ENCODE measurements at places on chromosomes 2 and 18. TPM values are rescaled to one million over a fixed set of nuclear protein-coding genes. Genes with fewer than 3 reads are reported as not detected.

DNA sequence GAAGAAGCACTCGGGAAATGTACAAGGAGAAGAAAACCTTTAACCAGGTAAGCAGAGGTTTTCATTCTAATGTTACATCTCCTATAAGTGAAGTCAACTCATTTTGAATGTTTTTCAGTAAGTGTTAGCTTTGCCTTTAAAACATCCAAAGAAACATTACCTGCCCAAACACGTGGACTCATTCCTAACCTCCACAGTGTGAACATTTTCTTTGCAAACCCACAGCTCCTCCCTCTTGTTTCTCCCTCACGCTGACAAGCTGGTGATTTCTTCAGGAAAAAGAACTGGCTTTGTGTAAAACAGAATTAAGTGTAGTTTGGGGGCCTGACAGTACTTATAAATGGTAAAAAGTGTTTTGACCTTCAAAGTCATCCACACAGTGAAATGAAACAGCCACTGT is 72.5 kb downstream of the MTCL1 start:
- DNase-seq: no peak

GRCh38 chr2:102101849-102102635 is 40.5 kb upstream of the IL1R1 start:
- no peak for DNase-seq

CCDC150 gene
- 2.3 TPM for total RNA-seq

DNA sequence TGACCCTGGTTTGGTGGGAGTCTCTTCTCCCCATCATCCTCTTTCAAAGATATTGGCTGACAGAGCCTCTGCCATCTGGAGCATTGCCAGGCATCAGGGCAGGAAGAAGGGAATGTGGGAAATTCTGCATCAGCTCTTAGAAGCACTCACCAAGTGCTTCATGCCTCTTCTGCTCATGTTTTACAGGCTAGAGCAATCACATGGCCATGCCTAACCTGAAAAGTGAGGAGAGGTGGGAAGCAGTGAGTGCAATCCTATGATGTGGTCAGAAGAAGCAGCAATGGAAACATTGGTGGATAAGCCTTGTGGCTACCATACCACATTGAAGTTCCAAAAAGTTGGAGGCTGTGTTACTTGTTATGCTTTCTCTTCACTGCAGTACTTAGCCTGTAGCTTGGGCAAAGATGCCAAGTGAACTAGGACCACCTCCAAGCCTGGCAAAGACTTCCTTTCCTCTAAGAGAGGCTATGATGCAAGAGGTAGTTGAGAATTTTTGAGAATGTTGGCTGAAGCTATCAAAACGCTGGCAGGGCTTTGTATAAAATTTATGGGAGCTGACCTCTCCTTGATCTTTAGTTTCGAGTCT is 64.1 kb downstream of the BCL2L11 start:
- no peak for DNase-seq

DNA sequence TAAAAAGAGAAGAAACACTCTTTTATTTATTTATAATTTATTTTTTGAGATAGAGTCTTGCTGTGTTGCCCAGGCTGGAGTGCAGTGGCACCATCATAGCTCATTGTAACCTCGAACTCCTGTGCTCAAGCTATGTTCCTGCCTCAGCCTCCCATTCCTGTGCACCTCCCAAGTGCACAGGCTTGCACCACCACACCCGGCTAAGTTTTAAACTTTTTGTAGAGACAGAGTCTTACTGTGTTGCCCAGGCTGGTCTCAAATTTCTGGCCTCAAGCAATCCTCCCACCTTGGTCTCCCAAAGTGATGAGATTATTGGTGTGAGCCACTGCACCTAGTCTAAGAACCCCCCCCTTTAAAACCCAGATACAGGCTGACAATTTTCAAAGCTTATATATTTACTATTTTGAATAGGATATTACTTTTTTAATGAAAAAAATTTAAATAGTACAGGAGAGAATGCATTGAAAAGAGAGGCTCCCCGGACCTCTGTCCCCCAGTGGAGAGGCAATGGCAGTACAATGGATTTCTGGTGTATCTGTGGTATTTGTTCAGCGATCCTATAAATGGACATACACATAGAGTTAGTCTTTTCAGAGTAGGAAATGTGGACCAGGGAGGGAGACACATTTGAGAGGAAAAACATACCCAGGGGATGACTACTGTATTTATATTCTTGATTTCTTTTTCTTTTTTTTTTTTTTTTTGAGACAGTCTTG is 48.1 kb upstream of the CNOT11 start:
- no peak for DNase-seq

GRCh38 chr2:172540421-172540820 is 15.5 kb upstream of the PDK1 start:
- DNase-seq: no peak

DNA sequence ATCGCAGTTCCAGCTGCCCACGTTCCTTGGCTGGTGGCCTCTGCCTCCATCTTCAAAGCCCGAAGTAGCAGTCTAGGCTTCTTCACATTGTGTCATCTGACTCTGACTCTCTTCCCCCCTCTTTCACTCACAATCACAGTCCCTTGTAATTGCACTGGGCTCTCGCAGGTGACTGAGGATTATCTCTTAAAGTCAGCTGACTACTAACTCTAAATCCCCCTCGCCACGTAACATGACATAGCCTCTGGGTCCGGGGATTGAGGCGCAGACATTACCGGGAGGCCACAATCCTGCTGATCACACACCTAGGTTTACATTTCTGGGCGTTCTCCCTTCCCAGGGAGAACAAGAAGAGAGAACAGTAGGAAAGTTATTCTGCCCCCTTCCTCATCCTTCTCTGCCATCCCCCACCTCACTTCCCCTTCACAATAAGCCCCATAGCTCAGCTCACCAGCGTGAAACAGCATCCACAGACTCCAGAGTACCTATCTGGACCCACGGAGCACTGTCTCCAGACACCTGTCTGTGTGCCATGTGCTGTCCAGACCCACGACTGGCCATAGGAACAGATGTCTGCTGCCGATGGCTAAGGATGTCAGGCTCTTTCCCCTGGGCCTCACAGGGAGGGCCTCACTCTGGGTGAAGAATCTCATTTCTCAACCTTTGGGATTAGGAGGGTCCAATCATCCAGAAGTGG is 64.3 kb upstream of the FZD7 start:
- peak; percentile 15 for DNase-seq

CD8B gene
- 2.5 TPM for total RNA-seq

DNA sequence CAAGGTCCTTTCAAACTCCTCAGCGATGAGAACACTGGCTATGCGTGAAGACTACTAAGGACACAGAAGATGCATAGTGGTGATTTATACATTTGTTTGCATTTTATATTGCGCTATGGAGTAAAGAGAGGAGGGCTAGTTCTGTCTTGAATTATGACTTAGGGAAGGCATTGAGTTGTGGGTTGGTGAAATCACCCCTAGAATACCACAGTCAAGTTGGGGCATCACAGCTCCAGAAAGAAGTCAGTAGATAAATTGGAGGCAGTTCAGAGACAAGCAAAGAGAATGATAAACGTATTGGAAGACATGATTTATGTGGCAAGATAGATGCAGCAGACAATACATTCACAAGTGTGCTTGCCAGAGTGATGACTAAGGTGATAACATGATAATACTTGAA is 460.4 kb downstream of the EPHA4 start:
- DNase-seq: no peak

DNA sequence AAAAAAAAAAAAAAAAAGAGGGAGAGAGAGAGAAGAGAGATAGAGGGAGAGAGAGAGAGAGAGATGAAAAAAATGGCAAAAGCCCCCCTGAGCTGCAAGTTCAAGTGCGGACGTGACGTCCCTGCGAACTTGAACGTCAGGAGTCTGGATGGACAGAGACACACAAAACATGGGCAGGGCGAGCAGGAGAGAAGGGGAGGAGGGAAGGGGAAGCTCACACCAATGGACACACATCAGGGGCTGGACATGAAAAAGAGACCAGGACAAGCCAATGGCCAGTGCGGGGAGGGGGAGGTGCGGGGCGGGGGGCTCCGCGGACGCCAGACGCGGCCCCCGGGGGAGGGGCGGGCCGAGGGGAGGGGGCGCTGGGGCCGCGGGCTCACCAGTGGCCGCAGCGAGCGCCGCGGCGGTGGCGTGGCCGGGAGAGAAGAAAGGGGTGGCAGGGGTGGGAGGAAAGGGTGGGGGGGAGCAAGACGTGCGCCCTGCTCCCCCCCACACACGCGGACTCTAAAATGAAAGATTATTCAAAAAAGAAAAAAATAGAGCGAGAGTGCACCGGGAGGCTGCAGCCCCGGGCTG is at the start of gene BCL11A:
Gene BCL11A, minus strand, starts transcription at position 160 of the 579 bp plus-strand sequence. CDS start 384 bp downstream, outside the sequence.
- peak; percentile 92 for DNase-seq

GRCh38 chr2:143953451-143954030 is 566.4 kb downstream of the ZEB2 start:
- DNase-seq: no peak

GRCh38 chr2:75047189-75047991 is 88.9 kb downstream of the POLE4 start:
- no peak for DNase-seq

GRCh38 chr18:35193316-35193715 is 47.5 kb upstream of the ZNF397 start:
- DNase-seq: no peak

DNA sequence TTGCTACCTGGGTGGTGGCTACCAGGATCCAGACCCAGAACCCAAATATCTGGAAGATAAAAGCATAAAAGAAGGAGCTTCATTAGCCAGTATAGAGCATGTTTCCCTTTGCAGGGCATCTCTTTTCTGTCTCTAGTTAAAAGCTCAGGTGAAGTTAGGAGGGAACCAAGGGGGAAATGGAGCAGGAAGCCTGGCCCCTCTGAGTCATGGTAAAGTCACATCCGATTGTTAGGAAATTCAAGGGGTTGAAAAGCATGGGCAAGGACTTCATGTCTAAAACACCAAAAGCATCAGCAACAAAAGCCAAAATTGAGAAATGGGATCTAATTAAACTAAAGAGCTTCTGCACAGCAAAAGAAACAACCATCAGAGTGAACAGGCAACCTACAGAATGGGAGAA is 126.9 kb downstream of the RPIA start:
- no peak for DNase-seq

- no peak for DNase-seq
Measured at GRCh38 chr2:241422350-241422749, 66.3 kb downstream of the FARP2 start.

- DNase-seq: peak; percentile 75
Measured at GRCh38 chr2:152099367-152100050, 665 bp upstream of the CACNB4 start.

ELAC1 gene
- total RNA-seq: 14.8 TPM

DNA sequence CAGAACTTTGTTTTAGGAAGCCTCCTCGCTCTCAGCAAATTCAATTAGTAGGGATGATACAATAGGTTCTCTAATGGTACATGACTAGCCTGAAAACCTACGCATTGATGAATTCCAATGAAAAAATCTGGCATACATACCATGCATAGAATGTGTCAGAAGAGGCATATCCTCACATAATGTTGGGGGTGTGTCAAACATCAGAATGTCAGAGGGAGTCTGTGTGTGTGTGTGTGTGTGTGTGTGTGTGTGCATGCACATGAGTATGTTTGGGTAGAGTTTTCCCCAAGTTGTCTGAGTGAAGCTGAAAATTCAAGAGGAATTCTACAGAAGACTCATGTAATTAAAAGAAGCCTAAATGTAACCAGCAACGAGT is 78.5 kb downstream of the FIGN start:
- no peak for DNase-seq

IL1RN gene
- total RNA-seq: 2.1 TPM

- DNase-seq: no peak
Measured at GRCh38 chr2:64625299-64626145, 28.2 kb downstream of the SERTAD2 start.

GPR155 gene
- 7.6 TPM for total RNA-seq

GRCh38 chr2:19031642-19032041 is 326.8 kb downstream of the OSR1 start:
- DNase-seq: no peak

DNA sequence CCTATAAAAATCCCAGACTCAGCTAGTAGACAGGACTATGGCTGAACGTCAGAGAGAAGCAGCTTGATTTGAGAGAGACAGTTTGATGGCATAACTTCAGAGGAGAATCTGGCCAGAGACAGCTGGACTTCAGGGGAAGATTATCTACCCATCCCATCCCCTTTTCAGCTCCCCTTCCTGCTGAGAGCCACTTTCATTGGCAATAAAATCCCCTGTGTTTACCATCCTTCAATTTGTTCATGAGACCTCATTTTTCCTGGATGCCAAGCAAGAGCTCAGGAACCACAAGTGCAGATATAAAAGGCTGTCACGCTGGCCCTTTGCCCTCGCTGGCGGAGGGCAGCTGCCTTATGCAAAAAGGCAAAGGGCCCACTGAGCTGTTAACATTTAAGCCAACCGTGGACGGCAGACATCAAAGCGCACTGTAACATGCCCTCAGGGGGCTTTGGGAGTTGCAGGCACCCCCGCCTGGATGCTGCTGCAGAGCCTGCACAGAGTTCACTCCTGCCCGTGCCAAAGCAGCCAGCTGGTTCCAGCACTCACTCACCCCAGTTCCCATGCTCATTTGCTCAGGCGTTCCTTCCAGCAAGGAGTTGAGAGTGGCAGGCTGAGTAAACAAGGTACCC is 164.3 kb upstream of the PGAP1 start:
- DNase-seq: peak; percentile 67

- no peak for DNase-seq
Measured at GRCh38 chr18:57904535-57904934, 101.4 kb upstream of the ATP8B1 start.

IL1B gene
- 2.9 TPM for total RNA-seq

DNA sequence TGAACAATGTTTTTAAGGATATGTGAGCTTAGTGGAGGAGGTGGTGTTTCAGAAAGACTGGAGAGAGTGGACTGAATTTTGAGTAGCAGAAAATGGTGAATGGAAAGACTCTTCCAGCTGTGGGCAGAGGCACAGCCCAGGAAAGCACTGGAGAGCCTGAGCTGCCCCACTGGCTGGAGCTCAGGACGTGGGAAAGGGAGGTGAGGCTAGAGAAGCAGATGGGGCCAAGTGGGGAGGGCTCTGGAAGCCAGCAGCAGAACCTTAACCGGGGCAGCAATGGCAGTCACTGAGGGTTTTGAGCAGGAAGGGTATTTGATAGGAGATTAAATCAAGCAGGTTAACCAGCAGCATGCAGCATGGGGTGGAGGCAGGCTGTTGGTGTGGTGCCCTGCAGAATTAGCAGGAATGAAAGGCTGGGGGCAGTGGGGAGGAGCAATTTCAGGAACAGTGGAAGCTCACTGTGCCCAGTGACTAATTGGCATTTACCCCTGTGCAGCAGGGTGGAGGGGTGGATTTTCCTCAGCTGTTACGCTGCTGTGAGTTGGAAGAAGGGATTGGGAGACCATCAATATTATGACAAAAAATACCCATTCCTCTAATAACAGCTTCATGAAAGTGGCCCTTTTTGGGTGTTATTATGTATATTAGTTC is 136.2 kb downstream of the CERS6 start:
- DNase-seq: no peak

DNA sequence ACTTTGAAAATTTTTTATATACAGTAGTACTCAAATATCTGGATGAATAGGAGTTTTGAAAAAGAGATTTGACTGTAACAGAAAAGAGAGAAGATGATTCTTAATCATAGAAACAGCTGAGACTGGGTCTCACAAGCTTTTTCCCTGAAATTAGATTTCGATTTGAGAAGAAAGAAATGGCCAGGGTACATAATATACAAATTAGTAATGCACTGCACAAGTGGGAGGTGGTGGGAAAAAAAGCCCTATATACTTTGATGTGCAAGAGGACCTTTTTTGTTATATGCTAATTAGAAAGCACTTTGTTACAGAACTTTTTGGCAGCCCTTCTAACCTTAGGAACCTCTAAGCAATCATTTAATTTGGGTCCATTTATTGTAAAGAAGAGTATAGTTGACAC is 62.9 kb downstream of the EML4 start:
- DNase-seq: no peak

HOXD10 gene
- total RNA-seq: 35.4 TPM

All from kidney (tissue), 22 donors.